AG09309 (cell line): ENCODE measurements at places on chromosomes 13 and 19.

- DNase-seq = no peak
Measured at GRCh38 chr13:108551674-108552073, 77.7 kb upstream of the MYO16 start.

GRCh38 chr13:85825454-85825853 lies 26.2 kb upstream of the SLITRK6 start:
- no peak for DNase-seq

DNA sequence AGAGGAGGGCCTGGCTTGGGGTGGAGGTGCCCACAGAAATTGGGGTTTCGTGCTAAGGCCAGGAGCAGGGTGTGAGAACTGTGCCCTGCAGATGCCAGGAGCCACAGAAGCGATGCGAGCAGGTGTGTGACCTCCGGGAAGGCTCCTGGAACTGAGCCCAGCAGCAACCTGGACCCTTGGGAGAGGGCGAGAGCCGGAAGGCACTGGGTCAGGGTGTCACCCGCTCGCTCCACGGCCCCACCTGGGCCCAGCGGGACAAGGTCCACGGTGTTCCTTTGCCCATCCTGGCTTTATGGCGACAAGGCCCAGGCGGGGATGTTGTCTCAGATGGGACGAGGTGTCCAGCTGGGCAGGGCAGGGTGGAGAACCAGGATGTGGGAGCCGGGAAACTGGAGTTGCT lies 4.2 kb downstream of the MISP start:
- no peak for DNase-seq

GRCh38 chr19:931860-932647 lies 6.2 kb downstream of the ARID3A start:
- DNase-seq = no peak

DNA sequence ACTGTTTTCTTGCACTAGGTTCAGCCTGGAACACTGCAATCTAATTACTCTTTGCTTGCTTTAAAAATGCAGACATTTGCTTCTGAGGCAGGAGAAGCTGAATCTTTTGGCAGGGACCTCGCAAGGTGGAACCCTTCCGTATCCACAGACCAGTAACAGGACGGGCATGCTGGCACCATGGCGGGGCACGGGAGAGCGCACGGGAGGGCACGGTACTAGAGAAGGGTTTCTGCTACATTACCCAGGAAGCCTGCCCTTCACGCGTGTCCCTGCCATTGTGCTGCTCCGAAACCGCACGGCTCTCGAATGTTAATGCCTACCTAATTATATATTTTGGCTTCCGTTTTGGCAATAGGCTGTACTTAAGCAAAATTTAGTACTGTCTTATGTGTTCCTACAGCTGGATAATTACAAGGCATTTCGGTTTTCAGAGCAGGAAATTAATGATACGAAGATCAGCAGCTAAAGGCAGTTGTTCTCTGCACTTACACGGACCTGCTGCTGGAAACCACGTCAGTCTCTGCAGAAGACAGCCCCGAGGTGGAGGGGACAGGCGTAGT lies 430.4 kb downstream of the IRS2 start:
- DNase-seq = no peak

DNA sequence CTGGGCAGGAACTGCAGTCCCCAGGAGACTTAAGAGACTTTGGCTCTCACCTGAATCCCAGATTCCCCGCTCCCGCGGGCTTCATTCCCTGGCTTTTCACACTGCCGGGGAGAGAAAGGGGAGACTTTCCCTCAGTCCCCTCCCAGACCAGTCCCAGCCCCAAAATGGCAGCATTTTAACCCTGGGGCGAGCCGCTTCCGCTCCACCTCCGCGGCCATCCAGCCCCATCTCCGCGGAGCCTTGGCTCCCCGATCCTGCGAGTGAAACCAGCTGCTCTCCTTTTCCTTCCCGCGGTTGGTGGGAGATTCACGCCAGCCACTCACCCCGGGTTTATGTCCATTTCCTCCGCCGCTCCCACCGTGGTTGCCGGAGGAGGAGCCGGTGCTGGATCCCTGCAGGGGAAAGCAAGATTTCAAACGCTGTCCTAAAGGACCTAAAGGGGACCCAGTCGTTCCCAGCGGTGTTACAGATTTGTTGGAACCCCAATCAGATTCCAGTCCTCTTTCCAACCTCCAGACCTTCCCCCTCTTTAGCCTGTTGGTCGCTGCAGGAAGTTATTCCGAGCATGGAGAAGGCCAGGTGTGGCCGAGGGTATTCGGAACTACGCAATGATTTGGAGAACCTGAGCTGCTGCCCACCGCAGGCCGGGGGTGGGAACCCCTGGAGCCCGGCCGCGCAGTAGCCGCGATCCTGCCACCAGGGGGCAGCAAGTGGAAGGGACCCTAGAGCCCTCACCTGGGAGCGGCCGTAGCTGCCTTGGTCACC lies 3.4 kb downstream of the DMKN start:
- no peak for DNase-seq

DNA sequence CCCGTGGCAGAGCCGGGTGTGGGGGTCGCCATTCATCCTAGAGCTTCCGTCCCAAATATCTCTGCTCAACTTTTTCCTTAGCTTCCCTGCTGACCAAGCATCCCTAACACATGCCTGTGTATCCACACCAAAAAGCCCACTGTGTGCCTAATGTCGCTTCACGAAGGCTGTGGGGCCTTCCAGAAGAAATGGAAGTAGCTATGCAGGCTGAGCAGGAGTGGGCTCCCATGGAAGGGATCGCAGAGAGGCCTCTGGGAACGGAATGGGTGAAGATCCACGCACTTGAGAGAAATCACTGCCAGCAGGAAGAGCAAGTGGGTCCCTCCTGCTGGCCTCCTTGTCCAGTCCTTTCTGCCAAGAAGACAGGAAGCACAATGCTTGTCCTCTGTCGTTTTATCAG lies 136.0 kb downstream of the SOX1 start:
- no peak for DNase-seq

- no peak for DNase-seq
Measured at GRCh38 chr19:51511353-51511752, 9.8 kb upstream of the SIGLEC12 start.

DNA sequence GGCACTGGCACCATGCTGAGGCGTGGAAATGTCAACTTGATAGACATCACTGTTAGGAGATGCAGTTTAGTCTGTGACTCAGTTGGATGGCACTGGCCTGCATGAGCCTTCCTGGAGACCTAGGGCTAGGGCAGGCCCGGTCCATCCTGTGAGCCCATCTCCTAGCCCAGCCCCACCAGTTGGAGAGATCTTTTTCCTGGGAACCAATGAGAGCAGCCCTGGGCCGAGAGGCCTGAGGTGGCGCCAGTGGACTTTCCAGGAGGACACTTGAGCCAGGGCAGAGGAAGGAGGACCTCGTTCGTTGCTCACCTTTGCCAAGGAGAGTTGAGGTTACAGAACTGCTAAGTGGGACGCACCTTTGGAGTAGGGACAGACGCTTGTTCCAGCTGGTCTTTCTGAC lies 100.5 kb upstream of the TEX29 start:
- no peak for DNase-seq

GRCh38 chr13:60075850-60076249 lies 87.9 kb downstream of the DIAPH3 start:
- DNase-seq = no peak

DNA sequence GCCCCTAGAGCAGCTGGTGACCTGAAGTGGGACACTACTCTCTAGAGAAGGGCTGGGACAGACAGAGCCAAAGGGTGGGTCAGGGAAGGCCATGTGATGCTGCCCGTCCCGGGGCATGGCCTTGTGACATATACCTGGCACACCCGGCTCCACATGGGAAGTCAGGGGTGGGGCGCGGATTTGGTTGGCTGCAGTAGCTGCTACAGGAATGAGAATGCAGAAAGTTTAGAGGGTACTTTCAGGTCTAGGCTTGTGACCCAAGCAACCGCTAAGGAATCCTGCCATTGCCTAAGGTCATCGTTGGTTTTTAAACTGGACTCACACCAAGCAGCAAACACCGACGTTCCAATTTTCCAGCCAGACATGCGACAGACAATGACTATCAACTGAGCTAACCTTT lies 25.9 kb downstream of the RCBTB2 start:
- DNase-seq = no peak

DNA sequence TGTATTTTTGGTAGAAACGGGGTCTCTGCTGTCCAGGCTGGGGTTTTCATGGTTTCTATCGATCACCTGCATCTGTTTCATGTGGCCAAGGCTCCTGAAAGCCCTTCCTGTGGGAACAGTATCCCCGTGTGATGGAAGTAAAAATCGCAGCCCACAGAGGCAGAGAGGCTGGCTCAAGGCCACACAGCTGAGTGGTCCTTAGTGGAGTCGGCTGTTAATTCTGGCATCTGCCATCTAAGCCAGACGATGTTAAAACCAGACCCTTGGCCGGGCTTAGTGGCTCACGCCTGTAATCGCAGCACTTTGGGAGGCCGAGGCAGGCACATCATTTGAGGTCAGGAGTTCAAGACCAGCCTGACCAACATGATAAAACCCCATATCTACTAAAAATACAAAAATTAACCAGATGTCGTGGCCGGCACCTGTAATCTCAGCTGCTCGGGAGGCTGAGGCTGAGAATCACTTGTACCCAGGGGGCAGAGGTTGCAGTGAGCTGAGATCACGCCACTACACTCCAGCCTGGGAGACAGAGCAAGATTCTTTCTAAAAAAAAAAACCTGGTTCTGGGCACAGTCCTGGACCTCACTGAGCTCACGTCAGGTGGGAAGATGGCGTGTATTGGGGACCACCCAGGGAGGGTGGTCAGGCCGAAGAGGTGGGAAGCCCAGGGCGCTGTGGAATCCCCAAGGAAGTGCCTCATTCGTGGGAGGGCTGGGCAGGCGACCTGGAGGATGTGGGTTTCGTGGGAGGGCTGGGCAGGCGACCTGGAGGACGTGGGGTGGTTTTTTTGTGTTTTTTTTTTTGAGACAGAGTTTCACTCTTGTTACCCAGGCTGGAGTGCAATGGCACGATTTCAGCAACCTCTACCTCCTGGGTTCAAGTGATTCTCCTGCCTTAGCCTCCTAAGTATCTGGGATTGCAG lies 18.5 kb upstream of the MISP start:
- no peak for DNase-seq

GRCh38 chr13:110713981-110714796 lies 689 bp downstream of the ING1 start:
- no peak for DNase-seq

DNA sequence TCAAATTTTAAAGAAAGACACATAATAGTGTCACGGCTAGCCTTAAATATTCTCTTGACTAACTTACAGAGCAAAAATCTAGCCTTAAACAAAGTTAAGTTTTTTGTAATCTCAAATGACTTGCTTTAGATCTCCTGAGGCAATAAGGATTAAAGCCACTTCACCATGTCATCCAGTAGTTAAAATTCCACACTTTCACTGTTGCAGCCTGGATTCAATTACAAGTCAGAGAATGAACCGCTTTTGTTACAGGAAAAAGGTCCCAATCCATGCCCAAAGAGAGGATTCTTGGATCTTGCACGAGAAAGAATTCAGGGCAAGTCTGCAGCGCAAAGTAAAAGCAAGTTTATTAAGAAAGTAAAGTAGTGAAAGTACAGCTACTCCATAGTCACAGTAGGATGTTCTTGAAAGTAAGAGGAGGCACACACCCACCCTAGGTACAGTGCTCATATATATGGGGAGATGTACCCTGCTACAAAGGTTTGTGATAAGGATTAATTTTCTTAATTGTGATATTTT lies 34.6 kb upstream of the CD177 start:
- DNase-seq = peak; percentile 20

- peak; percentile 89 for DNase-seq
Measured at GRCh38 chr13:33207615-33207961, 78.0 kb downstream of the STARD13 start.

DNA sequence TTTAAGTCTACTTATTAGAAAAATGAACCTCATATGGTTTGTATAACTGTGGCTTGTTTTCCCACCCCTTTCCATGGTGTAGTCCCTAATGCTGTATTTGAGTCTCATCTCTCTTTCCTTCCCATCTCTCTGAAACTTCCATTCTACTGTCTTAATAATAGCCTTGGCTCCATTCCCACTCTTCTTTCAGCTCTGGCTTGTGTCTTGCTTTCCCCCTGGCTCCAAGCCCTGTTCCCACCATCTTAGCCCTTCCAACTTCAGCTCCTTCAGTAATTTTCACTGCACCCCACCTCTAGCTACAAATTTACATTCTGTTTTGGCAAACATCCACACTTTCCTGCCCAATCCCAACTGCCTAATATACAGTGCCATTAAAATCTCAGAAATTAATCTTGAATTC lies 137.5 kb downstream of the SLITRK6 start:
- no peak for DNase-seq

- DNase-seq = peak; percentile 87
Measured at GRCh38 chr19:6273701-6274601, 5.8 kb downstream of the MLLT1 start.

- DNase-seq = no peak
Measured at GRCh38 chr19:29489172-29489951, 36.4 kb upstream of the VSTM2B start.

DNA sequence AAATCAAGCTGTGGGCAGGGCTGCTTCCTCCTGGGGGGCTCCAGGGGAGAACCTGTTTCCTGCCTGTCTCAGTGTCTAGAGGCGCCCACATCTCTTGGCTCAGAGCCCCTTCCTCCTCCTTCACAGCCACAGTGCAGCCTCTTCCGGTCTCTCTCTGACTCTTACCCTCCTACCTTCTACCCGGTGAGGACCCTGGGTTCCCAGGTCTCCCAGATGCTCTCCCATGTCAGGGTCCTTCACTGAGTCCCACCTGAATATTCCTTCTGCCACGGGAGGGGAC lies 153.1 kb downstream of the KDM4B start:
- no peak for DNase-seq

- DNase-seq = no peak
Measured at GRCh38 chr19:7294558-7295212, 471 bp upstream of the INSR start.

GRCh38 chr13:80312967-80313366 lies 28.0 kb downstream of the SPRY2 start:
- DNase-seq = no peak

- DNase-seq = no peak
Measured at GRCh38 chr13:110042253-110042950, 256.0 kb upstream of the IRS2 start.

DNA sequence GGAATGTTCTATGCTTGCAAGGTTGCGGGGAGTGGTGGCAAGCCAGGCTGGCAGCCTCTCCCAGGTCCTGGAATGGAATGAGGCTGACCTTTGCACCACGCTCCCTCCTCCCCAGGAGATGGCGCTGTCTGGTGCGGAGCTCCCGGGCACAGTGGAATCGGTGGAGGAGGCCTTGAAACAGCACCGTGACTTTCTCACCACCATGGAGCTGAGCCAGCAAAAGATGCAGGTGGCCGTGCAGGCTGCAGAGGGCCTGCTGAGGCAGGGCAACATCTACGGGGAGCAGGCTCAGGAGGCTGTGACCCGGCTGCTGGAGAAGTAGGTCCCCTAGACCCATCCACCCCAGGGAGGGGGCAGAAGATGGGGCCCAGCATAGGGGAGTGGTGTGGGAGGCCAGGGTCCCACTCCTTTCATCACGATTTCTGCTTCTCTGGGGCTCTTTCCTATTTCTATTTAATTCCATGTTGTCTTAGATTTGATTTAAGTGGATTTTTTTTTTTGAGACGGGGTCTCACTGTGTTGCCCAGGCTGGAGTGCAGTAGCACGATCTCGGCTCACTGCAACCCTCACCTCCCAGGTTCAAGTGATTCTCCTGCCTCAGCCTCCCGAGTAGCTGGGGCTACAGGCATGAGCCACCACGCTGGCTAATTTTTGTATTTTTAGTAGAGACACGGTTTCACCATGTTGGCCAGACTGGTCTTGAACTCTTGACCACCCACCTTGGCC lies 53.2 kb upstream of the SHKBP1 start:
- DNase-seq = peak; percentile 3

GRCh38 chr19:20858861-20859260 lies 64.2 kb upstream of the ZNF85 start:
- DNase-seq = no peak
